GM04503 (cell line): ENCODE measurements at places on chromosomes 6 and 20.

- DNase-seq: no peak
Observed at GRCh38 chr6:25297039-25297441, 17.9 kb downstream of the CARMIL1 start.

DNA sequence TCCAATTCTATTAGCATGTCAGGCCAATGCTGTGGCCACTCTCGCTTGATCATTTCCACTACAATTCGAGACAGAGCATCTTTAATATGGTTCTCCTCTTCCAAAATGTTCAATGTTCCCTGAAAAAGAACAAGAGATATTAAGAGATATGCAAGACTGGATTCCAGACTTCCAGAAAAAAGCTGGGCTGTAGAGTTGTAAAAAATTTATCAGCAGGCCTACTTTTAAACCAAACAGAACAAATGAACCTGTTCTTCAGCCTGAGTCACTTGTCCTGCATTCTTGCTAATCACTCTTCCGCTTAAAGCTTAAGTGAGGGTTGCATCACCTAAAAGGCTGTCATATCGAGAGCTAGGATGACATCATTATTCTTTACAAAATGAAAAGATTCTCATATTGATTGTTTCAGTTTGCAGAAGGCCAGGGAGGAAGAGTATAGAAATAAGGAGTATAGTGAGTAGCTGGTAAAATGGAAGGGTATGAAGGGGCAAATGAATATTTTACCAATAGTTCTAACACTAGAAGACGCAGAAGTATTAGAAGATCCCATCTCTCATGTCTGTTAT lies 4.9 kb downstream of the XPO5 start:
- DNase-seq: no peak

DNA sequence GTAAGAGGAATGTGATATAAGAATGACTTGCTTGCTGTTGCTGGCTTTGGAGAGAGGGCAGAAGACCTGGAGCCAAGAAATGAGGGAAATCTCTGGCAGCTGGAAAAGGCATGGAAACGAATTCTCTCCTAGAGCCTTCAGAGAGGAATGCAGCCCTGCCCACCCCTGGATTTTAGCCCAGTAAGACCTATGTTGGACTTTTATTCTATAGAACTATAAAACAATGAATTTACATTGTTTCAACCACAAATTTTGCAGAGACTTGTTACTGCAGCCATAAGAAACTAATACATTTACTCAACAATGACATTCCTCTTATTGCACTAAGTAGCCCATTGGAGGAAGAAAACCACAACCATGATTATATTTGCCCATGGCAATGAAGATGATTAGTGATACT lies 39.5 kb upstream of the PREP start:
- DNase-seq: no peak

GRCh38 chr6:18293076-18293904 lies 29.0 kb upstream of the DEK start:
- peak; percentile 31 for DNase-seq

GRCh38 chr6:69880601-69881000 lies 14.2 kb downstream of the COL19A1 start:
- DNase-seq: no peak

- DNase-seq: no peak
Observed at GRCh38 chr6:165486183-165487137, 176.6 kb downstream of the PDE10A start.
